Left kidney (tissue), 8 donors: ENCODE measurements at places on chromosomes 6 and 20. TPM values are rescaled to one million over a fixed set of nuclear protein-coding genes. Genes with fewer than 3 reads are reported as not detected.

DNA sequence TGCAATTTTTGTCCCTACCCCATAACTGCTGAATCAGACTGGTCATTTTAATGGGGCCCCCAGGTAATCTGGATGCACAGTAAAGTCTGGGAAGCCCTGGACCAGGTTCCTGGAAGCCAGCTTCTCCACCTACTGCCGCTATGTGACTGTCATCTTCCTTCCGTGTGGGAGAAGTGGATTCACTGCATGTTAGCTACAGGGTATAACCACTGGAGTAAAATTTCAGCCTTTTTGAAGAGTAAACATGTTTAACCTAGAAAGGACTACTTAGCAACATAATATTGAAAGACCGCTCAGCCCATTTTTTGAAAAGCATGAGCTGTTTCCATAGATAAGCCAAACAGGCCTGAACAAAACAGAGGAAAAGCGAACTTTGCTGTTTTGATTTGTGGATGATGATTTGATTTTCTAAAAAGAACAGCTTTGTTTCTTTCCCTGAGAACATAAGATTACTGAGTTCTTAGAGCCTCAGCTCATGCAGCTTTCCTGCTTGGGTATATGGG lies 208.1 kb downstream of the PLCB4 start:
- no peak for DNase-seq

DNA sequence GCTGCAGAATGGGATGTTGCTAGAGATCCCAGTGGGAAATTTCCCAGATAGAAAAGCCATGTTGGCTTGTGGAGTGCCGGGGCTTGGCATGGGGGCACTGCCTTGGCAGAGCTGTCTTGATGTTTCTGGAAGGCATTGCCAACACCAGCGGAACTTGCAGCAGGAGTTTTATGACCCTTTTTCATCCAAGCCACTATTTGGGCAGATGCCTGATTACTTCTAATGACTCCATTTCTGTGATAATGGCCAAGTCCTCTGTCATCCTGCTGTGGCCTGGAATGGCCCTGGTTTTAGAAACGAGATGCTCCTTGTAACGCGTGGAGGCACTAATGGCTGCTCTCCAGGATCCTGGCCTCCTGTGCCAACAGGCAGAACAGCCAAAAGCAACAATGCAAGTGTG lies 229.0 kb downstream of the ZNF217 start:
- DNase-seq = no peak

DNA sequence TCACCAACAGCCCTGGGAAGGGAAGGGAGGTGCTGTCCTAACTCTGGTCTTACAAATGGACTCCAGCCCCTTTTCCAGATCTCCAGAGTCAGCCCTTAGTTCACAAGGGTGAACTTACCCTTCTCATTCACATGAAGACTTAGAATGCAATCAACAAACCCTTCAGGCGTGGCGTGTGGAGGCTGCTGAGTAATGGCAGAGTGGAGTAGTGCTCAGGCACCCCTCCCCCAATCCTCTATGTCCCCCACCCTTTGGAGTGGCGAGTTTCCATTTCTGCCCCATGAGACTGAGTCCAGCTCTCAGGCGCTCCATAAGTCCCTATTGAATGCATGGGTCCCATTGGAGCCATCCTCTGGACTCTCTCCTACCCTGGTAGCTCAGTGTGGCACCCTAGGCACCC lies 3.3 kb downstream of the SNAI1 start:
- DNase-seq = no peak

- DNase-seq = no peak
These were observed 315.2 kb downstream of the ZFAND3 start for GRCh38 chr6:38134704-38135088.

DNA sequence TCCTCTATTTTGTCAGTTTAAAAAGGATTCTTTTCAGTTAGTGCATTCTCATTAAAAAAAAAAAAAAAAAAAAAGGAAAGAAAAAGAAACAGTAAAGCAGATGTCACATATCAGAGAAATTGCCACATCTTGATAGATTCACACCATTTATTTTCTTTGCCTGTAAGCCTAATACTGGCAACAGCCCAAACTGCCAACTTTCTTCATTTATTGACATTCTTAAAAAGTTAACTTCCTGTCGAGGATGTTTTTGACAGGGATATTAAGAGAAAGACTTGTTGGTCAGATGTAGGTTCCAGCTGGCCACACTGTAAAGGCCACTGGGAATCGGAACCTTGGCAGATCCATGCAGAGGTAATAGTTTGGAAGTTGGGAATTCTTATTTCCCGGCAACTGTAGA lies 332.6 kb downstream of the NRN1 start:
- DNase-seq = no peak

DNA sequence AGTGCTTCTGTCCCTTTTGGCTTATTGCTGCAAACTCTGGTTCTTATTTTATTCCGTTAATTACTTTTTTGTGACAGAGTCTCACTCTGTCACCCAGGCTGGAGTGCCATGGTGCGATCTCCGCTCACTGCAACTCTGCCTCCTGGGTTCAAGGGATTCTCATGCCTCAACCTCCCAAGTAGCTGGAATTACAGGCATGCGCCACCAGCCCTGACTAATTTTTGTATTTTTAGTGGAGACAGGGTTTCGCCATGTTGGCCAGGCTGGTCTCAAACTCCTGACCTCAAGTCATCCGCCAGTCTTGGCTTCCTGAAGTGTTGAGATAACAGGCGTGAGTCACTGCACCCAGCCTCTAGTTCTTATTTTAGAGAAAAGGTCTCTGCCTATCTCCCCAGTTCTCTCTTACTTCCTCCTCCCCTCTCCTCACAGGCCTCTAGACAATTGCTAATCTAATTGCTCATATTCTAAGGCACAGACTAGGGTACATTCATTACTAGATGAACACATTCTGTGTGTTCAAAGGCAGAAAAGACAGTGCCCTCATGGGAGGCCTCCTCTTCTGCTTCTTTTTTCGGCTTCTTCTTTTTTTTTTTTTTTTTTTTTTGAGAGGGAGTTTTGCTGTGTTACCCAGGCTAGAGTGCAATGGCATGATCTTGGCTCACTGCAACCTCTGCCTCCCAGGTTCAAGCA lies 27.0 kb downstream of the EDEM2 start:
- no peak for DNase-seq

Gene SS18L1
- 26.1 TPM for polyA plus RNA-seq

Gene IGF2R
- 77.3 TPM for polyA plus RNA-seq

Gene EPPIN
- 0.55 TPM for polyA plus RNA-seq

Gene KCNG1
- 4.3 TPM for polyA plus RNA-seq

Gene MYBL2
- 34.0 TPM for polyA plus RNA-seq

Gene KIF25
- 0.76 TPM for polyA plus RNA-seq

Gene LIN28B
- polyA plus RNA-seq = 0.40 TPM
